Osteoblast (primary cell): ENCODE measurements at places on chromosomes 3 and 15. TPM values are rescaled to one million over a fixed set of nuclear protein-coding genes. Genes with fewer than 3 reads are reported as not detected.

DNA sequence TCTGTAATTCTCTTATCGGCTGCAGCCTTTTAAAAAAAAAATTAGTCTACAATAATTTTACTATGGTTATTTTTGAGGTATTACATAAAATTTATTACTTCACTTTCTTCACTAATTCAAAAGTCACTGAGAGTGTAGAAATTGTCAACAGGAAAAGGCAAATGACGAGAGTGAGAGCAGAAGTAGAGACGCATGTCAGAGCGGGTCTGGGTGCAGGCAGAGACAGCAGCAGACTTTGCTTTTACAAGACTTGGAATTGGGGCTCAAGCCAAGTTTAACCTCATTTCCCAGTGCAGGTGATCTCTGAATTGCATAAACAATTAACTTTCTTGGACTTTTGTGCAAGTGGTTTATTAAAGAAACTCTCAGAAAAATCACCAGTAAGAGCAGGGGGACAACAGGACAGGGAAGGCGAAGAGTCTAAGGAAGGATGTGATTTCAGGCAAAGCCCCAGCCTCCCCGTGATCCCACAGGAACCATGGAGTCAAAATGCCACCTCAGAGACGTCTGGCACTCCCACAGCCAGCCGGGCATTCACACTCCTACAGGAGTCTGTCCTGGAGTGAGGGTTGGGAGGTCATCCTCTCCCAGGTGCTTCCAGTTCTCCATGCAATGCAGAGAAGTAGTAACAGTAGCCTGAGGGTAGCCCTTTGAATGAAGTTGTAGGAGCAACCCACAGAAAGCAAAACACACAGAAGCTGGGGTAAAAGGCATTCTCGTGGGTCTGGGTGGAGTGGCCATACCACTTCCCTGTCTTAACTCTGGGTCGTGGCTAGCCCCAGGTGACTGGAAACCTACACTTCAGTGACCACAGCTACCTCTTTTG lies 274.0 kb upstream of the TGFBR2 start:
- no peak for DNase-seq

DNA sequence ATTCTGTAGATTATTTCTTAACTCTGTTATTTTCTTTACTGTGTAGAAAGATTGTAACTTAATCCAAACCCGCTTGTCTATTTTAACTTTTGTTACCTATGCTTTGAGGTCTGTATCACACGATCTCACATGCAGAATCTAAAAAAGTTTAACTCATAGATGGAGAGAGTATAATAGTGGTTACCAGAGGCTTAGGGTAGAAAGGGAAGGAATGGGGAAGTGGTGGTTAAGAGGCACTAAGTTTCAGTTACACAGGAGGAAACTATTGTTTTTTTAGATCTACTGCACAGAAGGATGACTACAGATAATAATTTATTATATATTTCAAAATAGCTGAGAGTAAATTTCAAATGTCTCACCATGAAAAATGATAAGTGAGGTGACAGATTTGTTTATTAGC lies 515.2 kb downstream of the RSL24D1 start:
- DNase-seq = no peak

DNA sequence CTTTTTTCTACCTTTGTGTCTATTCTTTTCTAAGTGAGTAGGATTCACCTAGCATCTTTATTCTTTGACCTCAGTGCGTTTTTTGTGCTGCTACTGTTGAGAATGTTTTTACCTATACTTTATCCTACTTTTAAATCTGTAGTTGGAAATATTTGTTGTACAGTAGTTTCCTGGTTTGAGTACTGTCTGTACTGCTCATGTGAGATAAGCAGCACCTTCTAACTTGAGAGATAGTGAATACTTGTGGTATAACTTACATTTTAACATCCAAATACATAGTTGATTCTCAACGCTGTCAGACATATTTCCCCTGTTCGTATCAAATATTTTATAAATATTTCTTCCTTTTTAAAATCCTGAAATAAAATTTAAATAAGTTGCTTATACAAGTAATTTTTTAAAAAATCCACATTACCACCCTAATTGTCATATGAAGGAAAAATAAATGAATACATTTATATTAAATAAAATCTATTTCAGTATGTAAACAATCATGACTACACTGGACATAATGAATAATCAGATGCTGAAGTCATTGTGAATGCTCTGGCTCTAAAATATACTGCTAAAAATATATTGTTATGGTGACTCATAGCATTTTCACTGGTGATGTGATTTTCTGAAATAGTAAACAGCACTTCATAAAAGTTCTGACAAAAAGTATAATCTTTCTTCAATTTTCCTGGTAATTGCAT lies 17.4 kb downstream of the ATP11B start:
- peak; percentile 47 for DNase-seq

- DNase-seq = no peak
Measured at GRCh38 chr3:18224426-18224825, 200.7 kb downstream of the SATB1 start.

- peak; percentile 78 for DNase-seq
Measured at GRCh38 chr3:184375747-184376461, 2.1 kb downstream of the THPO start.

GRCh38 chr15:70447928-70448698 lies 315.2 kb downstream of the UACA start:
- DNase-seq = no peak

DNA sequence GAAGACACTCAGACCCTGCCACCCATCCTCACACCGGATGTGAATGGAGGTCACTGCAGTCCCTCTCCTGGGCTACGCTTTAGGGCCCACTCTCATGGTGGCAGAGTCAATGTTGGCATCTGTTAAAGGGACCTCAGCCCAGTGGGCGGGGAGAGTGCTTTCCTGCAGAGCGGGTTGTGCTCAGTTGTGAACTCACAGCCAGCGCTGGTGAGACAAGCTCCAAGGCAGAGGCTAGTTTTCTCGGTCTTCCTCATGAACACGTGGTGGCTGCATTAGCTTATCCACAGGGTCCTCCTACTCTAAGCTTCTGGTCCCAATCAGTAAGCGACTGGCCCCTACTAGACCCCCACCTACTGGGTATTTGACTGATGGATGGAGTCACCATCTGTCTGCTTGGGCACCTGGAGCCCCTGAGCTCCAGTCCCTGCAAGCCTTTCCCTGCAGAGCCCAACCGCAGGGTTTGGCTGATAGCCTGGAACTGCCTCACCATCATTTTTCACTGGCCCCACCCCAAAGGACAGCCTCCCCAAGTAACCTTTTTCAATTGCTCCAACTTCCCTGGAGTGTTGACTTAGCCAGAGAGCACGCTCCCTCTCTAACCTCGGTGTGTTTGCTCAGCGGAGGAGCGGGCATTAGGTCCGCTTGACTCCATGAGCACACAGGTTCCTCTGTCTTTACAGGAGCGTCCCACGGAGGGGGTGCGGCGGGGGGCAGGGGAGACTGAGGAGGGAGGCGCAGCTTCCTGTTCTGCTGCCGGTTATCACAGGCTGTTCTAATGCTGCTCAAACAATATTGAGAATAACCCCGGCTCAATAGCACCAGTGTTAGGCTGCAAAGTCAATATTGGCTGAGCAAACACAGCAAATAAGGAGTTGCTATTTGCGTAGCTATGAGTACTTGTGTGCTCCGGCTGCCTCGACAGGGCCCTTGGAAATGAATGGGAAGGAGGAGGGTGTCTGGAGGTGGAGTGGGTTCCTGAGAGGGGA lies 141.7 kb downstream of the RPLP1 start:
- peak; percentile 85 for DNase-seq

- no peak for DNase-seq
Measured at GRCh38 chr3:44238889-44239288, 2.8 kb upstream of the TOPAZ1 start.

The FRMD4B gene
- total RNA-seq = 0.72 and 0.88 TPM in 2 replicates
